ENCODE measurements at places on chromosomes 5 and 9.

- no peak for DNase-seq
These were observed 53.1 kb upstream of the NREP start for GRCh38 chr5:111810112-111810511.

GRCh38 chr5:176719113-176719739 is 71.9 kb downstream of the TSPAN17 start:
- DNase-seq = no peak

DNA sequence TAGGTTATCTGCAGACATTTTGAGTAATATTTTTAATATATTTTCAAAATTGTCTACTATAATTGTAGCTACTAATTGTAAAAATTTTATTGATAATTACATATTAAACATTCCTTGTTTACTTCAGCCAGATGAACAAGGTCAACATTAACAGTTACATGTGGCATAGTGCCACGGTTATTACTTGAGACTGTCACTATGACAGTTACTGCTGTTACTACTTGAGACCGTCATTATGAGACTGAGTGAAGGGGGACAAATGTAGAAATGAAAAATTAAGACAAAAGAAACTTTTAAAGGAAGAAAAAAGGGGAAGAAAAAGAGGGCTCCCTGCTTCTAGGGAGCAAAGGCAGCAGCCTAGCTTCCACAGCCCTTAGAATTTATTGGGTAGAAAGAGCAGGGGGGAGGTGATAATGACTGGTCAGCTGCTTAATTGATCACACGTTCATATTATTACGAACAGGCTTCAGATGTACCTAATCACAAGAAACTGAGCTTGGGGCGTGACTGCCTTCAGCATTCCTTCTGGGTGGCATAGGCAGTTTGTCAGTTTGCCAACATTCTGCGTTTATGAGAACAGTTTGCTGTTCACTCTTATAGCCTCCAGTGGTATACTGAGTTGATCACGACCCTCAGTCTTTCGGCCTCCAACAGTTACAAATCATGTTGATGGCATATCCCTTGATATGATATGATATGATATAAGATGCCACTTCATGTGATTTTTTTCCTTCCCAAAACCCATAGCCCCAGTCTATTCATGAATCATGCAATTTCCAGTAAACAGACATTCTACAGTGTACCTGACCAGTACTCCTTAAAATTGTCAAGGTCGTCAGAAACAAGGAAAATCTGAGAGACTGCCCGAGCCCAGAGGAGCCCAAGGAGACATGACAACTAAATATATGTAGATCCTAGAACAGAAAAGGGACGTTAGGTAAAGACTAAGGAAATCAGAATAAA is 13.1 kb downstream of the MARCHF6 start:
- no peak for DNase-seq

GRCh38 chr9:114282507-114282906 is 40.4 kb upstream of the ORM1 start:
- DNase-seq = no peak

DNA sequence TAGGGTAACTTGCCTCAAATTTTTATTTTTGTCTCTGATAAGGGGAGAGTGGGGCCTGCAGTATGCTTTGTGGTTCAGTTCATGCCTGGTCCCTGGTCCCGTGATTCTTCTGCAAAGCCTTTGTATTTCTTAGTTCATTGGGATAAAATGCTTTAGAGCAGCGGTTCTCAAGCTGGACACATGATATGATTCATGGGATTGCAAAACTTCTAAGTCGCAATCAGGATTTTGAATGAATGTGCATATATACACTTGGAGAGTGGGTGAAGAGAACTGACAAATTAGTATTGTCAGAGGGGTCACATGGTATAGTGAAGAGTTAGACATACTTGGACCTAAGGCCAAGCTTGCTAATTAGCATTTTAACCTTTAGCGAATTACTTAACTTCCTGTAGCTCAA is 265.4 kb upstream of the KLF9 start:
- DNase-seq = no peak

- no peak for DNase-seq
These were observed 164.4 kb downstream of the ZSWIM6 start for GRCh38 chr5:61496446-61496845.

Data from stimulated activated CD4-positive, alpha-beta T cell treated with anti-CD3 and anti-CD28 coated beads, Interleukin-2, amount 100 ng/mL, for 48 hours (primary cell).